ENCODE measurements at places on chromosomes 16 and 17.
A peak's percentile ranks its signal among the peaks of the same experiment; 100 is the strongest.

GRCh38 chr16:81485824-81486539, 41.4 kb downstream of the CMIP start:
- DNase-seq, result no peak

DNA sequence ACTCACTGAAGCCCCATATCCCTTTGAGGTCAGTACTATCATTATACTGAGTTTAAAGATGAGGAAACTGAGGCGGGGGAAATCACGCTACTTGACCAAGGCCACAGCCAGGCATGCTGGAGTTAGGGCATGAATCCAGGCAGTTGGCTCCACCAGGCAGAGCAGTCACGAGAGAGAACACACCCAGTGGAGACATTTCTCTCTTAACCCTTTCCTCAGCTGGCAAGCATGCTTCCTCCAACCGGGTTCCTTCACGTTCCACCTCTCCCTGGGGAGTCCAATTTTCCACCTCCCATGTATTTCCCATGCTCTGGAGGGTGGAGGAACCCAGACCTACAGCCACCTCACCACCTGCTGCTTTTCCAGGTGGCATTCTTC, 32.8 kb downstream of the VAC14 start:
- no peak for DNase-seq

- no peak for DNase-seq
Observed at GRCh38 chr16:80862160-80862705, 57.8 kb upstream of the CDYL2 start.

DNA sequence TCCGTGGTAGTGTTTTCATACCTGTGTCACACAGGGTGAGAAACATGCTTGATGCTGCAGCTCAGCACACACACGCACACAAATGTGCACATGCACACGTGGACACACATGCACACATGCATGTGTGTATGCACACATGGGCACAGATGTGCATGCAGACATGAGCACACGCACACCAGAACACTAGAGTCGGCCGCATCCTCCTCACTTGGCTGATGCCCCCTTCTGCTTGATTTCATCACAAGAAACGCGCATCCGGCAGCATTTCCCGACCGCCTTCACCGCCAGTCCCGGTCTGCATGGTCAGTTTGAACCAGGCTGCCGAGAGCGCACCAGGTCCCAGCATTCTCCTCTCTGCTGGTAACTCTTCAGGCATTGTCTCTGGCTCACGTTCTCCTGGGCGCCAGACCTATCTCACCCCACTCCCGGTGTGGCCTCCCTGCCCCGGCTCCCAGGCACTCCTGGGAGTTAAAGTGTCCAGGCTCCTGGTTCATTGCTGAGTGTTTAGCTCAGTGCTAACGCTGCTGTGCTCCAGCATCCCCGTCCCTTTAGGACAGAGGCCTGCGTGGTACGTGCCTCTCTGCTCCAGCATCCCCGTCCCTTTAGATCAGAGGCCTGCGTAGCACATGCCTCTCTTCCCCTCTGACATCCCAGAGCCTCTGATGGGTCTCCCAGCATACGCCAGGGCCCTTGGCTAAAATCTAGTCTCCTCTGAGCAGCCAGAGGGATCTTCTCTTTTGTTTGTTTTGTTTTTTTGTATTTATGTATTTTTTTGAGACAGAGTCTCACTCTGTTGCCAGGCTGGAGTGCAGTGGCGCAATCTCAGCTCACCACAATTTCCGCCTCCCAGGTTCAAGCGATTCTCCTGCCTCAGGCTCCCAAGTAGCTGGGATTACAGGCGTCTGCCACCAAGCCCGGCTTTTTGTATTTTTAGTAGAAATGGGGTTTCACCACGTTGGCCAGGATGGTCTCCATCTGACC, 16.0 kb downstream of the BAIAP2 start:
- DNase-seq, result no peak

DNA sequence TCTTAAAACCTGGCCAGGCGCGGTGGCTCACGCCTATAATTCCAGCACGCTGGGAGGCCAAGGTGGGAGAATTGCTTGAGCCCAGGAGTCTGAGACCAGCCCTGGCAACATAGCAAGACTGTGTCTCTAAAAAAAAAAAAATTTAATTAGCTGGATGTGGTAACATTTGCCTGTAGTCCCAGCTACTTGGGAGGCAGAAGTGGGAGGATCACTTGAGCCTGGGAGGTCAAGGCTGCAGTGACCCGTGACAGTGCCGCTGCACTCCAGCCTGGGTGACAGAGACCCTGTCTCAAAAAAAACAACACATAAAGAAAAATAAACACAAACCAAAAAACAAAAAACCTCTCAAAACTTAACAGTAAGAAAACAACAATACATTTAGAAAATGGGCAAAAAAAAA, 106.3 kb downstream of the SMG6 start:
- no peak for DNase-seq

DNA sequence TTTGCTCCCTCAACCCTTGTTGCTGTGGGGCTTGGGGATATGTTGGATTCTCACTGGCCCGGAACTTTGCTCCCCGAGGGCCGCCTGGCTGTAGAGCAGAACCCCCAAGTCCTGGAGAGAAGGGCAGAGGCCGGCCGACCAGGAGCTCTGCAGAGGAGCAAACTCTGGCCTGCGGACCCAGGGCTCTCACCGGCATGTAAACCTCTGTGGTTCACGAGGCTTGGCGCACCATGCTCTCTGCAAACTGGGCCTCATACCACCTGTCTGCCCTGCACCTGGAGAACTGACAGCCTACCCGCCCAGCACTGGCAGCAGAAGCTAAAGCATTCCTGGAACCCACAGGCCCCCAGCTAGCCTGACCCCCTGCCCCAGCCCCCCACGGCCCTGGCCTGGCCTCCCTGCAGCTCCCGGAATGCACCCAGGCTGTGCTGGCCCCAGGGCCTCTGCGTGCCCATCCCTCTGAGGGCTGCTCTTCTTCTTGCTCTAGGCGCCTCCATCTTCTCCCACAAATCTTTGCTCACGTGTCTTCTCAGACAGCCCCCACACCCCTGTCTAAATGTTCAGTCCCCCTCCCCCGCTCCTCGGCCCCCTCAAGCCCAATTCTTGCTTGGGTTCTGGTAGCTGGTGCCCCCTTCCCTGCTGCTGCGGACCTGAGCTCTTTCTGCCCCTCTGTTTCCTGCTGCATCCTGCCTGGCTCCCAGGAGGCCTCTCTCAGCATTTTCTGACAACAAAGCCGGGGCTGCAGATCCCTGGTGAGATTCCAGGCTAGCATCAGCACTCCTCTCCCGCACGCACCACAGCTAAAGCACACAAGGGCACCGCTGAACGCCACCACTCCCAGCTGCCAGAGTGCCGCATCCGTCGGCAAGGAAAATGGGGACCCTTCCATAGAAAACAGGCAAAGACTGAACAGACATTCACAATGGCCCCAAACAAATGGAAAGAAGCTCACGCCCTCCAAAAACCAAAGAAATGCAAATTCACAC, 23.3 kb downstream of the ACTG1 start:
- DNase-seq, result no peak

DNA sequence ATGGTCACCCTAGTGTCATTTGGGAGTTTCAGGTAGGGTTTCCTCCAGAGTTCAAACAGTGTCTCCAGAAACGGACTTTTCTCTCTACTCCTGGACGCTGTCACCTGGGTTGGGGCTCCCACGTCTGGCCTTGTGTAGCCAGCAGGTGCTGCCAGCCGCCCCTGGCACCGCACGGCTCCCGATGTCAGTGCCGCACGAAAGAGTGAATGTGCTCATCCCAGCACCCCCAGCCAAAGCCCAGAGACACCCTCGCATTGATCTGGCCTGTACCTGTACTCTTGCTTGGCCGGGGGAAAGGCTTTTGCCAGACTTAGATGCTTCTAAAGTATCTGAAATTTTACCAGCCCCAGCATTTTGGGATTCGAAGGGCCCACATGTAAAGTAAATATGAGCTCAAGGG, 351.9 kb downstream of the C16orf95 start:
- DNase-seq, result no peak

- DNase-seq, result no peak
Observed at GRCh38 chr16:21179126-21179982, 20.9 kb downstream of the LDAF1 start.

- DNase-seq, result no peak
Observed at GRCh38 chr17:28518132-28518531, 12.0 kb downstream of the FOXN1 start.

GRCh38 chr16:58628845-58629732, 537 bp downstream of the CNOT1 start:
- peak; percentile 80 for DNase-seq

DNA sequence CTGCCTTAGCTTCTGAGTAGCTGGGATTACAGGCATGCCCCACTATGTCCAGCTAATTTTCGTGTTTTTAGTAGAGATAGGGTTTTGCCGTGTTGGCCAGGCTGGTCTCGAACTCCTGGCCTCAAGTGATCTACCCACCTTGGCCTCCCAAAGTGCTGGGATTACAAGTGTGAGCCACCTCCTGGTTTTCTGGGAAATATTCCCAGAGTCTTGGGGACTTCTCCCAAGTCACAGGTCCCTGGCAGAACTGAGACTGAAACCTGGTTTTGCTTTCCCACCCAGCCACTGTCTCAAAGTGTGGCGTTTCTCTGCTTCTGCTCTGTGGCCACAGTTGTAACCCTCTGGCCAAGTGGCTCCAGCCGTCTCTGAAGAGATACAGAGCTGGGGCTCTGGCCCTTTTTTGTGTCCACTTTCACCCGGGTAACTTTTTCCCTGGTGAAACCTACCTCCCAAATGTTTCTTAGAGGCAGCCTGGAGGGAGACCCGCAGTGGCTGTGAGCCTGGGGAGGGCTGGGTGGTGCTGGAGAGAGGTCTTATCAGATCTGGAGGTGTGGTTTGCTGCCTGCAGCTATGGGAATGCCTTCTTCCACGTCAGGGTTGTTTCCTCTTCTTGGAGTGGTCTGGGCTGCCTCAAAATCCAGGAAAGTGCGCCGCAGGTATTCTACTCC, 5.1 kb downstream of the KSR1 start:
- no peak for DNase-seq

GRCh38 chr17:27218719-27219488, 75.0 kb upstream of the WSB1 start:
- DNase-seq, result no peak

DNA sequence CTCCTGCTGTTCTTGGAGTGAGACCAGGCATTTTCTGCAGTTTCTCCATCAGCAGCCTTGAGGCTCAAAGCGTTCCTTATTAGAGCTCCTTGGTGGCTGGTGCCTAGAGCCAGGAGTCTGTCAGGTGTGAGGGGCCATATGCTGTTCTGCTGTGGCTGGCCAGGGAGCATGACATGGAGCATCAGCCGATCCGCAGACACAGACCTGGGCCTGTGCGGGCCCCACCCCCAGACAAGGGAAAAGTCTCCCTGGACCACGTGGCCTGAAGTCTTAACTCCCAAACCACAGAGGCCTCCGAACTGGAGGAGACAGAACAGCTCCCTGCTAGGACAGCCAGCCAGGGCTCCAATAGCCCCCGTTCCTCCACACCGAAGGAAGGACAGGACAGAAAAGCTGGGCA, 162.7 kb upstream of the CIBAR2 start:
- no peak for DNase-seq

GRCh38 chr16:70428178-70428998, 10.5 kb downstream of the ST3GAL2 start:
- peak; percentile 92 for DNase-seq

GRCh38 chr17:77045441-77046041, 95.2 kb upstream of the SEC14L1 start:
- DNase-seq, result no peak

DNA sequence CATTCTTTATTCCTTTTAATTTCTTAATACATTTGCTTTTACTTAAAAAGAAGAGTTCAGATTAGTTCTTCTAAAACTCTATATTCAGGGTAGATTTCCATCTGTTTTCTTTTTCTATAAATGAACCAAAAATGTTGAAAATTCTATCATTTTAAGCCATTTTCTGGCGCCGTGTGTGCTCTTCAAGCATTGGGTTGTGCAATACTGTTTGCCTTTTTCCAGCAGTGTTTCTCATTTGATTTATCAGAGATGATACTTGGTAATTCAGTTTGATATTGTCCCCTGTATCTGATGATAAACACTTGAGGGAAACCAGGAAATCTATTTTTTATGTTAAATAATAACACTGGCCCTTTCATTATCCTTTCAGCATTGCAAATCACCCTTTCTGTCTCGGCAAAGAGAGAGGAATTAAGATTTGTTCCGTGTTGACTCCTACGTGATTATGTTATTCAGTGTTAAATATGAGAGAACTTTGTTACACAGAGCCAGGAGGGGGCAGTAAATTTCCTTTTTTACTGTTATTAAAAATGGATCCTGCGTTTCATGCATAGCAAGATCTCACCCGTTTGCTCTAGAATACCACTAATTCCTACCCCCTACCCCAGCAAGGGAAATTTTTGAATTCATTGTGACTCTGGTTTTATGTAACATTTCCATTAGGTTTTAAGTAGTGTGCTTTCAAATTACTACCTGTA, 606.9 kb upstream of the RBFOX1 start:
- no peak for DNase-seq

- DNase-seq, result no peak
Observed at GRCh38 chr17:19341641-19342610, 20.6 kb downstream of the B9D1 start.

DNA sequence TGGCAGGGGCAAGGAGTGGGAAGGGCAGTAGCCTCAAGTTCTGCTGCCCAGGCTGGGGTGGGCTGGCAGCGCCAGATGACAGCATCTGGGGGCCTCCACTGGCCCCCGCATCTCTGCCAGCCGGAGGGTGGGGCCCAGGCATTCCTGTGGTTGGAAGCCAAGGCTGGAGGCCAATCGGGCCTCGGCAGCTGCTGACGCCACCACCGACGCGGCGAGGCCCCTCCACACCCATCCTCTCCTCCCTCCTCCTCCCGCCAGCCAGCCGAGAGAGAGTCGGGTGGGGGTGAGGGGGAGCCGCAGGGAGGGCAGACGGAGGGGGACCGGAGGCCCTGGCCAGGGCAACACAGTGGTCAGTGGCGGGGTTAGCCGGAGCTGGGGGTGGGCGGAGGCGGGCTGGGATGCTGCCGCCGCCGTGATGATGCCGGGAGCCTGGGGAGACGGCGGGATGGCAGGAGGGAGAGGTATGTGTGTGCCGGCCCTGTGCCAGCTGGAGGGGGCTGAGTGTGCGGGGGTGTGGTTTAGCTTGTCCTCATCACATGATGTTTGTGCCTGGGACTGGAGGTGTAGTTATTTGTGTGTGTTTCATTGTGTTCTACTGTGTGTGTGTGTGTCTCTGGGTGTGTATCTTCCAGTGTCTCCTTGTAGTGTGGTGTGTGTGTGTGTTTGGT, 36.6 kb downstream of the ARHGAP23 start:
- DNase-seq, result peak; percentile 97
